Stimulated activated CD8-positive, alpha-beta memory T cell treated with anti-CD3 and anti-CD28 coated beads, Interleukin-15, amount 100 ng/mL, for 48 hours (primary cell): ENCODE measurements at places on chromosomes 11 and 22.
A peak's percentile ranks its signal among the peaks of the same experiment; 100 is the strongest.

DNA sequence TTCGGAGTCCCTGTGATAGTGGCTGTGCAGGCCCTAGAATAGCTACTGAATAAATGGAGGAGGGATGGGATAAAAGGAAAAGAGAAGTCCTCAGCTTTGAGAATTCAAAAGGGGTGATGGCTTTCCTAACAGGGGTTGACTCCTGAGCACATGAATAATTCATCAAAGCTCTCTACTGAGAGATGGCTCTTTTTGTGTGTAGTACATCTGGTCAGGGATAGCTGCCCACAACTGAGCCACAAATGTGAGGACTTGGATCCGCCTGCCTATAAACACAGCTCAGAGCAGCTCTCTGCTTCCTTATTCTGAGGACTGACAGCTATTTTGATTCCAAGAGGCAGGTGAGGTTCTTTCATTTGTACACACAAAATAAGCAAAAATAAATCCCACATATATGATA, 82.3 kb downstream of the USP35 start:
- no peak for DNase-seq

GRCh38 chr22:21761086-21761485, 25.5 kb upstream of the YPEL1 start:
- DNase-seq, result no peak

- DNase-seq, result no peak
Measured at GRCh38 chr11:3091081-3091845, 34.0 kb upstream of the CARS1 start.

DNA sequence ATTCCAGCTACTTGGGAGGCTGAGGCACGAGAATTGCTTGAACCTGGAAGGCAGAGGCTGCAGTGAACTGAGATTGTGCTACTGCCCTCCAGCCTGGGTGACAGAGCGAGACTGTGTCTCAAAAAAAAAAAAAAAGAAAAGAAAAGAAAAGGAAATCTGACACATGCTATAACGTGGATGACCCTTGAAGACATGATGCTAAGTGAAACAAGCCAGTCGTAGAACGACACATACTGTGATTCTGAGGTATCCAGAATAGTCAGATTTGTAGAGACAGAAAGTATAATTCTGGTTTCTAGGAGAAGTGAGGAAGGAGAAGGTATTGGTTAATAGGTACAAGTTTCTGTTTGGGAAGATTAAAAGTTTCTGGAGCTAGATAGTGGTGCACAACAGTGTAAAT, 6.7 kb upstream of the APOA5 start:
- no peak for DNase-seq

DNA sequence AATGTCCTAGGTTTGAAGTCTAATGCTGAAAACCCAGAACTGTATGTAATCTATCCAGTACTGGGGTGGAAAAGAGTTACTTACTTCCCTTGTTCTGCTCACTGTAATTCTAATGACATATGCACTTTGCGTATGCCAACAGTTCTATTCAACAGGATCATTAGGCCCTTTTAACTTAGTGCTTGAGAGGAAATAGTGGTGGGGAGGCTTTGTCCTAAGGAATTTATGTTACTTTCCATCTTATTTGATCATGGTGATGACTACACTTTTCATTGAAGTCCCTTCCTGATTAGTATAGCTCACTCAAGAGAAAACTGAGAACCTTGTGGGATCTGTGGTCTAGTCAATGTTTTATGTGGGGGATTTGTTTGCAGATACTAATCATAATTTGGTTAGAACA, 348.2 kb downstream of the GUCY1A2 start:
- DNase-seq, result no peak

DNA sequence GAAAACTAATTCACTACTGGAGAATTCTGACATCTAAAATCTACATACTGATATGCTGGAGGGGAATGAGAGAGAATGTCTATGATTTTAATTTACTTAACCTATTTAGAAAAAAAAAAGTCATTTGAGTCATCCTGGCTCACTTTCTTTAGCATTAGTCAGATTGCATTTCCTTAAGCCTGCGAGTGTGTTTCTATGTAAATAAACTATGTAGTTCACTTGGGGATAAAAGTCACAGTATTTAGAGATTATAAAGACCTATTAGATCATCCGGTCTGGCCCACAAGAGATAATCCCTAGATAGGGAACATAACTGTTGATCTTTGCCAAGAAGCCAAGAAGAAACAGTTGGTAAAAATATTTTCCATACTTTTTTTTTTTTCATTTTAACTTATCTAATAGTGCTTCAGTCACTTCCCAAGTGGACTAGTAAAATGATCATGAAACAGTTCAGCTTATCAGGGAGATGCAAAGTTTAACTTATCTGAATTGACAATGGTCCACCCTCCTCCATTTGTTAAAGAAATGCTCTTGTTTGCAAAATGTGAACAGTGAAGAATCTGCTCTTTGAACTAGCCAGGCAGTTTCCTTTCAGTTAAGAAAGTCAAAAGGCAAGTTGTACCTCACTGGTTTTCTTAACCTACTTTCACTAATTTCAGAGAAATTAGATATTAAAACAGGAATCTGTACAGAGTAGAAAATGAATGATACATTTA, 21.2 kb upstream of the BLID start:
- DNase-seq, result no peak

GRCh38 chr22:35425971-35426800, 26.2 kb downstream of the MCM5 start:
- DNase-seq, result no peak

- no peak for DNase-seq
Measured at GRCh38 chr11:120209746-120210625, 846 bp upstream of the OAF start.

GRCh38 chr11:76672431-76673175, 2.1 kb upstream of the LRRC32 start:
- peak; percentile 48 for DNase-seq

GRCh38 chr11:96755752-96756151, 365.9 kb downstream of the JRKL start:
- DNase-seq, result no peak

- no peak for DNase-seq
Measured at GRCh38 chr11:96168623-96169022, 174.4 kb downstream of the MAML2 start.

GRCh38 chr22:33789690-33790253, 130.5 kb downstream of the LARGE1 start:
- DNase-seq, result no peak

DNA sequence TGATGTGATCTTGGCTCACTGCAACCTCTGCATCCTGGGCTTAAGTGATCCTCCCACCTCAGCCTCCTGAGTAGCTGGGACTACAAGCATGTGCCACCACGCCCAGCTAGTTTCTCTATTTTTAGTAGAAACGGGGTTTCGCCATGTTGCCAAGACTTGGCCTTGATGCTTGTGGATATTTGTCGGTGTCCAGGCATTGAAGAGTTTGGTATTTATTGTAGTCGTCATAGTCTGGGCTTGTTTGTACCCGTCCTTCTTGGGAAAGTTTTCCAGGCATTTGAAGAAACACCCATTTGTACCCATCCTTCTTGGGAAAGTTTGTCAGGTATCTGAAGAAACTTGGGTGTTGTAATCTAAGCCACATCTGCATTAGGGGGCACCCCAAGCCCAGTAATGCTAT, 28.7 kb downstream of the FCHSD2 start:
- DNase-seq, result no peak

GRCh38 chr11:12142176-12142575, 31.8 kb downstream of the MICAL2 start:
- no peak for DNase-seq

- peak; percentile 1 for DNase-seq
Measured at GRCh38 chr11:43282607-43283440, 29.0 kb upstream of the API5 start.

- DNase-seq, result no peak
Measured at GRCh38 chr22:50053861-50054260, 4.2 kb downstream of the TTLL8 start.

GRCh38 chr22:37020192-37020479, 594 bp downstream of the MPST start:
- DNase-seq, result no peak

- DNase-seq, result no peak
Measured at GRCh38 chr11:70424765-70425344, 26.5 kb downstream of the CTTN start.

- DNase-seq, result no peak
Measured at GRCh38 chr11:126149759-126150625, 61.5 kb downstream of the RPUSD4 start.
